ENCODE measurements at places on chromosomes 16 and 17.

GRCh38 chr16:23158114-23158513 is 8.9 kb upstream of the USP31 start:
- no peak for DNase-seq

GRCh38 chr17:78401891-78402290 is 23.4 kb downstream of the PGS1 start:
- DNase-seq: no peak

- DNase-seq: no peak
Measured at GRCh38 chr16:30143347-30143702, 20.3 kb upstream of the MAPK3 start.

DNA sequence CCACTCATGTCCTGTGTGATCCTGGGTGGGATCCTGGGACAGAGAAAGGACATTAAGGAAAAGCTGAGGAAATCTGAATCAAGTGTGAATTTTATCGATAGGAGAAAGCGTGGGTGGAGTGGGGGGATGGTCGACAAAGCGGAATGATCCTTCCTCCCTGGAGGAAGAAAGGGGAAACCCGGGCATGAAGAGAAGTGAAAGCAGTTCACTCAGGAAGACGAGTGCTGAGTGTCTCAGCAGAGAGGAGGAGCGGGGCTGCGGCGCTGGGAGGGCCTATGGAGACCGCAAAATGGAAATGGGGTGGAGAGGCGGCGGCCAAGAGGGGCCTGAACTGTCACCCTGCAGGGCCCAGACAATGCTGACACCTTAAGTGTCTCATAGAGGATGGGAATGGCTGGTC is 8.7 kb downstream of the ZDHHC7 start:
- no peak for DNase-seq

- peak; percentile 89 for DNase-seq
Measured at GRCh38 chr17:4945176-4945943, 3.0 kb downstream of the PFN1 start.

DNA sequence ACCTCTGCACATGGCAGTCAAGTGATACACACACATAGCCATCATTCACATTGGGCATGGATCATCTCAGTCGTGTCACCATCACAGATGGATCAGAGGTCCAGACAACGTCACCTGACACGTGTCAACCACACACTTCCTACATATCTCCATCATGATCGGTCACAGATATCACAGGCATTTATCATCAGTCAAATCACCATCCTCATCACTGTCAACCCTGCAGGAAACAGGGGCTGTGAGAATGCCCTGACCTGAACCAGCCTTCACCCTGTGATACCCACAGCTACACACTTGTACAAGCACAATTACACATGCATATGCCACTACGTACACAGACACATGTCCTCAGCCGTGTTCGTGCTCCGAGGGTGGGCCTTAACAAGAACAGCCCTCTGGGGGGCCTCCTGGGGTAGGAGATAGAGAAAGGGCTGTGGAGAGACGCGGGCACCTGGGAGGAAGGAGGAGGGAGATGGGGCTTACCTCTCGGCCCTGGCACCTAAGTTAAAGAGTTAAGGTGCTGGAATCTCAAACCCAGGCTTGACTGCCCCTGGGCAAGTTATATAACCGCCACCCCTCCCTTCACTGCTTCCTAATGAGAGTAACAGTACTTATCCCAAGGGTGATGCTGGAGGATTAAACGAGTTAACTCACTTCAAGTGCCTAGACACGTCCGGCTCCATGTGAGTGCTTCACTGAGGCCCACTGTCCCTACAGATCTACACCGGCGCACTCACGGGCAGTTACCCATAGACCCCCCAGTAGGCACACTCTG is 1.1 kb downstream of the SLC12A4 start:
- peak; percentile 46 for DNase-seq

DNA sequence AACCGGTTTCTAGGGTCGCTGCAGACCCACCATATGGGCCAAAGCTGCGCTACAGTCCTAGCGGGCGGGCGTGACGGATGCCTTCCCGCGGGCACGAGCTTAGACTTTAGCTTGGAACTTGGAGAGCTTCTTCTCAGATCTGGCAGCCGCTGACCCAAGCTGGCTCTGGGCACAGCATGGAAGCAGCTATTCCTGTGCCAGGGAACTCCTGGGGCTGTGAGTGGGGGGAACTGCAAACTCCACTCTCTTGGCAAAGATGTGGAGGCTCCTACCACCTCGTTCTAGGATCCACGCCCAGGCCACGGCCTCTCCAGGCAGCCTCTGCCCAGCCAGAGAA is 8.8 kb downstream of the FAAP100 start:
- DNase-seq: no peak

DNA sequence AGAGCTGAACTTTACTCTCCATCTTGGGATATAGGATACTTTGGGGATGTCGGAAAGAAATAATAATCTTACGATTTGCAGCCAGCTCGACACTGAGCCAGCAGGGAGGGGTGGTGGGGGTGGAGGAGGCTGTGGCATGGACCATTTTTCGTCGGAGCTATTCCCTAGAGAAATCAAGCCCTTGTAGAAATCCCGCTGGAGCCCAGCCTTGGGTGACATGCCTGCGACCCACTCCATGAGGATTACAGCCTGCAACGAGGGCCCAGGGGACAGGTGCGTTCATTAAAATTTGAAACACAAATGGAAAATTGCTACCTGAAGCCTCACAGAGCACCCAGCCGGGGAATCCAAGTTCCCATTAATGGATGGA is 82.8 kb upstream of the GSE1 start:
- no peak for DNase-seq

DNA sequence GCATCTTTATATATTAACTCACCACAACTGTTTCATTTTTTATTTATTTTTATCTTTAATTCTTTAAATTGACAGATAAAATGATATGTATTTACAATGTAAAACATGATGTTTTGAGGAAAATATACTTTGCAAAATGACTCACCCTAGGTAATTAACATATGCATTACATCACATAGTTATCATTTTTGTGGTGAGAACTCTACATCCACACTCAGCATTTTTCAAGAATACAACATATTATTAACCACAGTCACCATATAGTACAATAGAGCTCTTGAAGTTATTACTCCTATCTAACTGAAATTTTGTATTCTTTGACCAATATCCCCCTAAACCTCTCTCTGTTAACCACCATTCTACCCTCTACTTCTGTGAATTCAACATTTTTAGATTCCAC is 194.7 kb upstream of the KIF2B start:
- DNase-seq: no peak

DNA sequence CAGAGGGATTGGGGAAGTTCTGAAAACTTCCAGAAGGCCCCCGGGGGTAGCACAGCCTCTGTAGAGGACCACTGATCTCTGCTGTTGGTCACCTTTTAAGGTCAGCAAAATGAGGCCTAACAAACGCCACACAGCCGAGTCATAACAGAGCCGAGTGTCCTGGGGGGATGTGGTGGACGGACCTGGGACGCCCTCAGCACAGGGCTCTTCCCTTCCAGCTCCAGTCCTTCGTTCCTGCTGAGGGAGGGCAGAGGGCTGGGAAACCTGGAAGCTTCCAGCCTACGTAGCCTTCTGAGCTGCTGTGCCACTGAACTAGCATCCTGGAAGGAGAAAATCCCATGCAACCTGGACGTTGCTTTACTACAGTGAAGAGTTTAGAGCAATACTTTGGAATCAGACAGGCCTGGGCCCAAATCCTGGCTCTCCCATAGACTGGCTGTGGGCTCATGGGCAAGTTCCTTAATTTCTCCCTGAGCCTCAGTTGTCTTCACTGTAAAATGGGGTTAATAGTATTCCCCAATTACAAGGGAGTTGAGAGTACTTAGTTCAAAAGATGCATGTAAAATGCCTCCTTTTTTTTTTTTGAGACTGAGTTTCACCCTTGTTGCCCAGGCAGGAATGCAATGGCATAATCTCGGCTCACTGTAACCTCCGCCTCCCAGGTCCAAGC is 34.4 kb upstream of the ZCCHC14 start:
- no peak for DNase-seq

DNA sequence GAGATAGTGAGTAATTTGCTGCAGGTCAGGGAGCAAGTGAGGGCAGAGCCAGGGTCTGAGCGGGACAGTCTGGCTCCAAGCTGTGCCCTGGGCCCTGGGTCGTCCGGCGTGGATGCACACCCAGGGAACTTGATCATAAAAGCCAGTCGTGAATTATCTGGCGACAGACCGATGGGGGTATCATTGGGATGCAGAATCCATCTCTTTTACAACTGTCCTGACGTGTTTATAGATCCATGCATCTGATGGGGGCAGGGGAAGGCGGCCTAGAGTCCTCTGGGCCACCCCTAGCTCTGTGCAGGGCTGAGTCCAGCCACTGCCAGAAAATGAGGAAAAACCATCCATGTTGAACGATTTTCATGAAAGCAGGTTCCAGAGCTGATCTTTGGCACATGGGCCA is 332.8 kb downstream of the C16orf95 start:
- no peak for DNase-seq

DNA sequence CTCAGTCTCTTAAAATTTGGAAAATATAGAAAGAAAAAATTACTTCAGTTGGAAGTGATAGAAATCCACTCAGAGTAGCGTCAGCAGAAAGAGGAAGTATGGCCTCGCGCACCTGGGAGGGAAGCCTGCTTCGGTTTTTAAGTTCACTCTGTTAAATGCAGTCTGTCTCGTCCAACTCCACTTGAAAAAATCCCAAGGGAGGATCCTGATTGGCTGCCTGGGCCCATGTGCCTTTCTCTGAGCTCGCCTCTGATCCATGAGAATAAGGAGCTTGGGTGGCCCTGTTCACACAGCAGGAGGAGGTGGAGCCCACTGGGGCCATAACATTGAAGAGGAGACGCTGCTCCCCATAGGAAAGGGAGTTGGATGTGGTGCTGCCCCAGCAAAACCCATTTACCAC is 40.7 kb downstream of the DNAJA2 start:
- no peak for DNase-seq

DNA sequence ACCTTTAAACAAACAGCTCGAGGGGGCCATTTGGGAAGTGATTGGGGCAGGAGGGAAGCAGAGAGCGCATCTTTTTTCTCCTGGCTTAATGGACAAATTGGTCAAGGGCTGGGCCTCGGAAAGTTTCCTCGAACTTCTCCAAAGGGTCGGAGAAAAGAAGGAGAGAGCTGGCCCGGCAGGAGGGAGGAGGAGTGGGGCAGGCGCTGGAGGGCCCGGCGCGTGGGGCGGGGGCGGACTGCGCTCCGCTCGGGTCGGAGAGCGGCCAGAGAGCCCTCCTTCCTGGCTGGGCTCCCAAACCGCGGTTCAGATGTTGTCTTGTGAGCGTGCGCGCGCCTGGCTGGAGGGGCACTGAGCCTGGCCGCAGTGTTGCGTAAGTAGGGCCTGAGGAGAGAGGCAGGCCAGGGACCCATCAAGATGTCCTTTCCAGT is 1.2 kb downstream of the MMP2 start:
- no peak for DNase-seq

DNA sequence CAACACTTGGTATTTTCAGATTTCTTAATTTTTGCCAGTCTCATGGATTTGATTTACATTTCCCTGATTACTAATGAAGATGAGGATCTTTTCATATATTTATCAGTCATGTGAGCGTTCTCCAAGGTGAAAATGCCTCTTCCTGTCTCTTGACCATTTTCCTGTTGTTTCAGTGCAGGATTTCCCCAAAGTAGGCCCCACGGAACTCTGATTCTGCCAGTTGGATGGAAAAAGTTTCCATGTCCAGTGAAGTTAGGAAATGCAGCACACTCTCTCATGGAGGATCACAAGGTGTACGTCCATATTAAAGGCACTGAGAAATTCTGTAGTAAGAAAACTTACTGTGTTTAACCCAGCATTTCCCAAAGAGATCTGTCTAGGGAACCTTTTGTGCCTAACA is 16.5 kb upstream of the LIMD2 start:
- no peak for DNase-seq

Data from activated CD4-positive, alpha-beta memory T cell treated with anti-CD3 and anti-CD28 coated beads, Interleukin-2, amount 10 ng/mL, durations not matched to agents 7 days and 5 days (primary cell).